Endothelial cell of umbilical vein (primary cell): ENCODE measurements at places on chromosomes 2 and 18. TPM values are rescaled to one million over a fixed set of nuclear protein-coding genes. Genes with fewer than 3 reads are reported as not detected.

- no peaks in the 10 kb centered on the region for H3K27me3 ChIP-seq
- H3K4me1 ChIP-seq = no peaks in the 10 kb centered on the region
- no peak overlapping the region for H3K4me3 ChIP-seq
- DNase-seq = peak; percentile 49
- H3K27ac ChIP-seq = no peak overlapping the region
Observed at GRCh38 chr2:88159955-88160415, 10.2 kb upstream of the THNSL2 start.

DNA sequence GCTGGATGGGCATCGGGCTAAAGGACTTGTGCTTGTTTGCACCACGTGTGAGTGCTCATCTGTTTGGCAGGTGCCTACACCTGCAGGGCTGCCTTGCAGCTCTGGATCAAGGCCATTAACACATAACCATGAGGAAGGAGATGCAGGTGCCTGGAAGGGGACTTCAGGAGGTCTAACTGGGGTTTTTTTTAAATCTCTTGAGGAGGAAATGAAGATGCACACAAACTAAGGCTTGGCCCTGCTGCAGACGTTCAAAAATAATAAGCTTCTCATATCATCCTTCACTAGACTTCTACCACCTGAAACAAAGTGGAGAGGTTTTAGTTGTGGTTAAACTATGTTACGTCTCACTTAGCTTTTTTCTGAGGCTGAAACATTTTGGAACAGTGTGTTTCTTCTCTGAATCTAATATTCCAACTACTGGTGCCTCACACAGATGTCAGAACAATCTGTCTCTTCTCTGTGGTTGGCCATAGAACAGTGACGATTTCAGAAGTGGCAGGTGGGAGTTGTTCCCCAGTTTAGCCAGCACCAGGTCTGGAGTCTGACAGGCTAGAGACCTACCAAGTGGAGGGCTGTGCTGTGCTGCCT lies 36.5 kb downstream of the BCL2L11 start:
- peaks cover 33% of the 10 kb centered on the region for H3K27me3 ChIP-seq
- no peak overlapping the region for H3K27ac ChIP-seq

DNA sequence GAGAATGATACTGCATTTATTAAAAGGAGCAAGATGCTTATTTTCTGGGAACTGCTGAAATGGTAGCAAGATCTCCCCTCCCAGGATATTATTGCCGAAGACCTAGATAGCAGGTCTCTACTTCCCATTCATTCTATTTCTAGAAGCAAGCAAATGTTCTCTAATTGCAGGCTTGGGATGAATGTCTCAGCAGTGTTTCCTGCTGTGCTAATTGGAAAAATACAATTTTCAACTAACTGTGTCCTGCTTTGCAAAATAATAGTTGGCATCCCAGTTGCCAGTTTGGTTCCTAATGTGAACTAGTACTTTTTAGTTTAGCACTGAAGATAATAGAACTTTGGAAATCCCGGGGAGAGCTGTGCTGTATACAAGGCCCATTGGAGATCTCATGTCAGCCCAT lies 26.1 kb downstream of the SLC20A1 start:
- no peaks in the 10 kb centered on the region for H3K27me3 ChIP-seq
- no peak overlapping the region for H3K27ac ChIP-seq
- peaks cover 33% of the 10 kb centered on the region for H3K4me1 ChIP-seq
- no peak overlapping the region for H3K4me3 ChIP-seq
- no peak for DNase-seq

DNA sequence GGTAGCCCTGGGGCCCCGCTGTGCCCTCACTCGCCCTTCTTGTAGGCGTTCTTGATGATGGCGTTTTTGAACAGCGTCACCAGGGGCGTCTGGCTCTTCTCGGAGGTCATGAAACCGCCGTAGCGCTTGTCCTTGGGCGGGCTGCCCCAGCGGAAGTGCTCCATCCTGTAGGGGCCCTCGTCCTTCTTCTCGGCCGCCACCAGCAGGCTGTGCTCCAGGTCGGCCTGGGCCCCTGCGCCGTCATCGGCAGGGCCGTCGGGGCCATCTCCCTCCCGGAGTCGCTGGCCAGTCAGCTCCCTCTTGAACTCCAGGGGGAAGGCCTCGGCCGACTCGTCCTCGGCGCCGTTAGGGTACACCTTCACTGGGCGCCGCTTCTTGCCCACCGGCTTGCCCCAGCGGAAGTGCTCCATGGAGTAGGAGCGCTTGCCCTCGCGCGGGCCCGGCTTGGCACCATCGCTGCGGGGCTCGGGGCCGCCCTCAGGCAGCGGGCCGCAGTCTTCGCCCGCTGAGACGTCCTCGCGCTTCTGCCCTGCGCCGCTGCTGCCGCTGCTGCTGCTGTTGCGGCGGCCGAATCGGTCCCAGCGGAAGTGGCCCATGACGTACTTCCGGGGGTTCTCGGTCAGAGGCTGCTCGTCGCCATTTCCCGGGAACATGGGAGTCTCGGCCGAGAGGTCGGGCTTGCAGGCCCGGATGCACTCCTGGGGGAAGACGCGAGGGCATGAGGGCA lies 7.2 kb downstream of the POMC start:
- no peaks in the 10 kb centered on the region for H3K4me1 ChIP-seq
- peak; percentile 11 for DNase-seq
- H3K4me3 ChIP-seq = no peak overlapping the region
- no peak overlapping the region for H3K27ac ChIP-seq

Gene AQP12A
- not detected in 2 replicates for total RNA-seq

Gene MTHFD2
- total RNA-seq = 74.9 and 83.2 TPM in 2 replicates
